ENCODE measurements at places on chromosomes 3 and 15.

DNA sequence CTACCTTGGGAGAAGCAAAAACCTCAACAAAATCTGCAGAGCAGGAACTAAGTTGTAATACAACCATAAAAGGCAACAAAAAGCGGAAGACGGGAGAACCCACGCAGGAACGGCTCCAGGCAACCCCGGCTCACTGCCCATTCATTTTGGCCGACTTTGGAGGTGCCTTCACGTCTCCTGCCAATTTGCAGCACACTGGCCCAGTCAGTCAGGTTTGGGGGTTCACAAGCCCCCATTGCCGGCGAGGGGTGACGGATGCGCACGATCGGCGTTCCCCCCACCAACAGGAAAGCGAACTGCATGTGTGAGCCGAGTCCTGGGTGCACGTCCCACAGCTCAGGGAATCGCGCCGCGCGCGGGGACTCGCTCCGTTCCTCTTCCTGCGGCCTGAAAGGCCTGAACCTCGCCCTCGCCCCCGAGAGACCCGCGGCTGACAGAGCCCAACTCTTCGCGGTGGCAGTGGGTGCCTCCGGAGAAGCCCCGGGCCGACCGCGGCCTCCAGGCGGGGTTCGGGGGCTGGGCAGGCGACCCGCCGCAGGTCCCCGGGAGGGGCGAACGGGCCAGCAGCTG, 463 bp downstream of the TERC start:
- DNase-seq: peak; percentile 58

DNA sequence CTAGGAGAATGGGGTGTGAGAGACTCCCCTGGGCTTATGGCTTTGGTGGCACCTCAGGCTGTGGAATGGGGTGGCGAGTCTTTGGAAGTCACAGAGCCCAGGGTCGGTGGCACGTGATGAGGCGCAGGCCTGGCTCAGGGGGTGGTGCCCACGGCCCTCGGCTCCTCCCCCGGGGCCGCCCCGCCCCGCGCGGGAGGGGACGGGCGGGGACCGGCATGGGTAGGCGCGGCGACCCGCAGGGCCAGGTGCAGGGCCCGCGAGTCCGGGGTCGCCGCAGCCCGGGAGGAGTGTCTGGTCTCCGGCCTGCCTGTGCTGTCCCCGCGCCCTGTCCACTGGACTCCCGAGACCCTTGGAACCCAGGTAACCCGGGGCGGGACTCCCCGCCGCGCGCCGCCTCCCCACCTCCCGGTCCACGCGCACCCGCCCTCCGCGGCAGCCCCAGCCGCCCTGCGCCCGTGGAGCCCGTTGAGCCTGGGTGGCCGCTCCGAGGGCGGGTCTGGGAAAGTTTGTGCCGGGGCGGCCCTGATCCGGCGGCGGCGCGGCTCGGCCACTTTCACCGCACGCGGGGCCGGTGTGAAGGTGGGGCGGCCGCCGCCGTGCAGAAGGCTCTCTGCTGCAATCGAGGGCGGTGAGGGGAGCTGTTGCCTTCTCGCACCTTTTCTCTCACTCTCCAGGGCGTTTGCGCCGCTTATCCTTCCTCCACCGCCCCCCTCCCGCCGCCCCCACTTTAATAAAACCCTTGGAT, at the start of gene PAQR5:
PAQR5 (plus strand) TSS at position 216 of the 745 bp plus-strand sequence. CDS start 61,169 bp downstream, outside the sequence.
- DNase-seq: no peak

- DNase-seq: no peak
These were observed 1.6 kb upstream of the CHST13 start for GRCh38 chr3:126522363-126522788.

DNA sequence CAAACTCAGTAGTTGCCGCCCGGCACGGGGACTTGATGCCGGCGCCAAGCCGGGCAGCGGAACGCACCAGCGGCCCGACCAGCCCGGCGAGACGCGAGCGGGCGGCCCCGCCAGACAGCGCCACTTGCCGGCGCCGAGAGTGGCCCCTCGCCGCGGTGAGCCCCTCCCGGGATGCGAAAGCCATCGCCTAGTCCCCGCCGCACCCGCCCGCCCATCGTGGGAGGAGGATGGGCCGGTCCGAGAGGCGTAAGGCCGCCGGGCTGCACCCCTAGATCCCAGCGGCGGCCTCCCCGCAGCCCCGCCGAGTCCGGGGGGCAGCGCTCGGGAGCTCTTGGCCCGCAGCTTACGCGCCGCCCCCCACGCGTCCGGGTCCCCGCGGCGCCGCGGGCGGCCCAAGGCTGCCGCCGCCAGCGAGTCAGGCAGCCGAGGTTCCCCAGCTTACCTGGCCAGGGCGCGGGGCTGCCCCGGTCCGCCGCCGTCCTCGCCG, 609 bp downstream of the GOLGA8A start:
- DNase-seq: peak; percentile 33

- DNase-seq: no peak
These were observed 404.4 kb upstream of the MDFIC2 start for GRCh38 chr3:70716832-70717231.

DNA sequence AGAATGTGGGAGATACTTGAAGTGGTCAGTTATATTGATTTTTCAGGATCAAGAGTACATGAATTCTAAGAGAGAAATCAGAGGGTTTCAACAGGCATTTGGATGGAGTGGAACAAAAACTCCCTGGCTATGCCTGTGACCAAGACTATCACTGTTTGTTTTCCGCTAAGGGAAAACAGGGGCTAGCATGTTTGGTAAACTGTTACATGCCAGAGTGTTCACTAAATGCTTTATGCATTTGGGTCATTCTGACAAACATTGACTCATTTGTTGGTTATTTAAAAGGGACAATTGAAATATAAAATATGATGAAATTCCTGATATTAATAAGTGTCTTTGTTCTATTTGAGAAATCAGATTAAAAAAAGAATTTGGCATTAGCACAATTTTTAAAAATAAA, 603.9 kb upstream of the KCNMB2 start:
- DNase-seq: no peak

- DNase-seq: no peak
These were observed 19.1 kb upstream of the ATP13A3 start for GRCh38 chr3:194505791-194506415.

DNA sequence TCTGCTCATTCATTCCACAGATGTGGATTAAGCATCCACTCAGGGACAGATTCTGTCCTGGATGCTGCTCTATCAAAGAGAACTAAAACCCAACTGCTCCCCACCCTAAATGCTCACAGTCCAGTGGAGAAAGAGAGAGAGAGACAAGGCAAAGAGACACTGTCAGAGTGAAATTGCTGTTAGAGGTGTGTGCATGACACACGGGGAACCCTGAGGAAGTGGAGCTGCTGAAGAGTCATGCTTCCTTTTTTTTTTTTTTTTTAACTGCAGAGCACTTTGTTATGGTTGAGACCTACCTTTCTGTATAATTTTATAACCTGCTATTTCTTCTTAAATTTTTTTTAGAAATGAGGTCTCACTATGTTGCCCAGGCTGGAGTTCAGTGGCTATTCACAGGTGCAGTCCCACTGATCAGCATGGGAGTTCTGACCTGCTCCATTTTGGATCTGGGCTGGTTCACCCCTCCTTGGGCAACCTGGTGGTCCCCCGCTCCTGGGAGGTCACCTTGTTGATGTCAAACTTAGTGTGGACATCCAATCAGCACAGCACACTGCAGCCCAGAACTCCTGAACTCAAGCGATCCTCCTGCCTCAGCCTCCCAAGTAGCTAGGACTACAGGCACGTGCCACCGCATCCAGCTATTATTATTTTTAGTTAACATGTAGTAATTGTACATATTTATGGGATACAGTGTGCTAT, 18.2 kb upstream of the PSTPIP1 start:
- no peak for DNase-seq

- DNase-seq: no peak
These were observed 39.9 kb downstream of the CLSTN2 start for GRCh38 chr3:139974809-139975425.
